ENCODE measurements at places on chromosomes 12 and 14. TPM values are rescaled to one million over a fixed set of nuclear protein-coding genes. Genes with fewer than 3 reads are reported as not detected.

The PIWIL1 gene
- not detected for total RNA-seq

The MGST1 gene
- 198 TPM for total RNA-seq

The KRT80 gene
- 0.20 TPM for total RNA-seq

The AQP6 gene
- not detected for total RNA-seq

The SLC17A8 gene
- total RNA-seq, result 1.2 TPM

The RNASE3 gene
- total RNA-seq, result not detected

The NID2 gene
- total RNA-seq, result 3.3 TPM

The CD27 gene
- total RNA-seq, result not detected

The PLXNC1 gene
- total RNA-seq, result 25.4 TPM

The TMEM63C gene
- total RNA-seq, result 1.6 TPM

The NUP37 gene
- 28.7 TPM for total RNA-seq

The MYF6 gene
- 0.33 TPM for total RNA-seq

The FGF6 gene
- total RNA-seq, result not detected

The LIN52 gene
- total RNA-seq, result 13.4 TPM

The FAM181A gene
- total RNA-seq, result not detected

The C14orf180 gene
- not detected for total RNA-seq

The FBRSL1 gene
- total RNA-seq, result 195 TPM

The SERPINA12 gene
- total RNA-seq, result not detected

The GALNT6 gene
- 3.7 TPM for total RNA-seq

The ADGRD1 gene
- 6.6 TPM for total RNA-seq

The BATF gene
- not detected for total RNA-seq

The WNT1 gene
- not detected for total RNA-seq

The WNT5B gene
- 10.1 TPM for total RNA-seq

The FLRT2 gene
- total RNA-seq, result 312 TPM

The AKAP5 gene
- total RNA-seq, result 1.1 TPM

The CLEC12A gene
- total RNA-seq, result not detected

The SLCO1C1 gene
- 2.5 TPM for total RNA-seq

The OR6C3 gene
- not detected for total RNA-seq

The CBLN3 gene
- total RNA-seq, result 1.9 TPM

The SELPLG gene
- not detected for total RNA-seq

The IL22 gene
- total RNA-seq, result not detected

The NR2C1 gene
- total RNA-seq, result 56.8 TPM

The TPPP2 gene
- total RNA-seq, result not detected
